ENCODE measurements at places on chromosomes 6 and 20.
A peak's percentile ranks its signal among the peaks of the same experiment; 100 is the strongest.

GRCh38 chr6:20274137-20274536 is 61.9 kb upstream of the MBOAT1 start:
- DNase-seq = no peak

DNA sequence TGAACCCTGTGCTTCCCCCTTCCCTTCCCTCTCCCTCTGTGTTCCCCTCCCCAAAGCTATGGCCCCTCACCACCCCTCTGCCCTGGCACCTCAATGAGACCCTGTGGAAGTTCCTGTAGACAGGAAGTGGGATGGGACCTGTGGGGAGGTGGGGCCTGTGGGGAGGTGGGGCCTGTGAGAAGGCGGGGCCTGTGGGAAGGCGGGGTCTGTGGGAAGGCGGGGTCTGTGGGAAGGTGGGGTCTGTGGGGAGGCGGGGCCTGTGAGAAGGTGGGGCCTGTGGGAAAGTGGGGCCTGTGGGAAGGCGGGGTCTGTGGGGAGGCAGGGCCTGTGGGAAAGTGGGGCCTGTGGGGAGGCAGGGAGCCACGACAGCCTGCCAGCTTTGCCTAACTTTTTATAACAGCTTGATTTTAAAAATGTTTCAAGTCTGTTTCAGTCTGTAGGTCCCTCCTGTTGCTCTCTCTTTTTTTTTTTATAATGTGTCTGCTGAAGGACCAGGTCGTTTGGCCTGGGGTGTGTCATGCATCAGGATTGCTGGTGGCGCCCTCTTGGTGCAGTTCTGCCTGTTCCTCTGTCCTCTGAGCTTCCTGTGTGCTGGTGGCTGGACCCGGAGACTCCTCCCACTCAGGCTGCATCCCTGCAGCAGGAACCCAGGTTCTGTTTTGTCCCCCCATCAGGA is 70.5 kb upstream of the SLCO4A1 start:
- DNase-seq = no peak

- DNase-seq = no peak
Observed at GRCh38 chr6:42507195-42507594, 55.5 kb upstream of the TRERF1 start.

DNA sequence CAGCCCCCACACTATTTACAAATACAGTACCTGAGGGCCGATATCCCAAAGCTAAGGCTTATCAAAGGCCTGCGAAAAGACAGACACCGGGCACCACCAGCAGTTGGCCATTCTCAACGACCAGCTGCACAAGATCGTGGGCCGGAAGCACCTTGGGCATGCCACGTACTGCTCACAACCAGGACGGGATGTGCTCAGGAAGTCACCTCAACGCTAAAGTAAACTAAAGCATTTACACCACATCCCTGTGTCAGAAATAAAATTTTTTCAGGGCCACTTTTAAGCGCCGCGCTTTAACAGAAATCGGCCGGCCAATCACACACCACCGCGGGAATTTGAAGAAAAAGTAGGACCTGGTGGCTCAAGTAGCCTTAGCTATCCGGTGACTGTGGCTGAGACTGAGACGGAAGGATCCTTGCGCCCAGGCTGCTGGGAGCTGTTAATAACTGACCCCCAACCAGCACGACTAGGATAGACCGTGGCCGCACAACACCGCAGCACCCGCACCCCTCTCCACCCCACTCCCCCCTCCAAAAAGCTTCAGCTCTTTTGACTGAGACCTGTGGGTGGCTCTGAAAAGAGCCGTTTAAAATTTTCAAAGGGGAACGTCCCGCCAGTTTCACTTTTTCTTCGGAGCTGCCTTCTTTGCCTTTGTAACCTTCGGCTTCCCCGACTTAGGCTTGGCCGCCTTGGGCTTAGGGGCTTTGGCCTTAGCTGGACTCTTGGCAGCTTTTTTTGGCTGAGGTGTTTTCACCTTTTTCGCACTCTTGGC is 131.2 kb upstream of the BTN3A2 start:
- DNase-seq = peak; percentile 33
